ENCODE measurements at places on chromosomes 2 and 18.

DNA sequence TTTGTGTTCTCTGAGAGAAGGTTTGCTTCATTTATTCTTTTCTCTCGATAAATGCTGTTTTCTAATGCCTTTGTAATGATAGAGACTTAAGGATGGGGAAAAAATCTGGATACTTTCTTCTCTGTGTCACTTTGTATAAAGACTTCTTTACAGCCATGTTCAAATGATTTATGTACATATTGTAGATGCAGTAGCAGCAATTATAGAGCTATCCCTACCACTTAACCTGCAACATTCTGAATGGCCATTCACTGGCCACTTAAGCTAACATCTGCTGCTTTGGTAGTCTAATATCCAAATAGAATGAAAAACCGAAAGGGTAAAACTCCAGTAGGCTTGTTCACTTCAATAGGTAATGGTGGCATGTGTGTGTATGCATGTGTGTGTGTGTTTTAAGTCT, 97.8 kb downstream of the CSRNP3 start:
- DNase-seq, result no peak

- no peak for DNase-seq
Observed at GRCh38 chr2:136175868-136176267, 57.9 kb upstream of the CXCR4 start.

GRCh38 chr18:49094979-49095632, 144.3 kb upstream of the SMAD7 start:
- no peak for DNase-seq

DNA sequence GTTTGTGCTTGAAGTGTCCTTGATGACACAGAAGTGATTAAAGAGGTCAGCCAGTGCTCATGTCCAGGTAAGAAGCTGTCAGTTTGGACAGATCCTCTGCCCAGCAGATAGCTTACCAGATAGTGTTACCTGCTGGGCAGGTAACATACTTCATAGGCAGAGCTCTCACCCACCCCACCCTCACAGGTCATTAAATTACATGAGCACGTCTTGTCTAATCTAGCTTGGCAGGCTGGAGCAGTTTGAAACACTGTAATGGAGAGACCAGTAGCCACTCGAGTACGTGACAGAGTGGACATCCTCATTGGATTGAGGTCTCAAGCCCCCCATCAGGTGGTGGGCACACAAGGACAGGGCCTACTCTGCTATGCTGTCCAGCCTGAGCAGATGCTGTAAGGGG, 27.1 kb downstream of the TTC32 start:
- no peak for DNase-seq

GRCh38 chr2:36753706-36754221, 57.3 kb downstream of the VIT start:
- no peak for DNase-seq

All from stimulated activated CD4-positive, alpha-beta T cell treated with anti-CD3 and anti-CD28 coated beads, TNF-alpha, amount 100 ng/mL, for 4 hours (primary cell).